ENCODE measurements at places on chromosomes 4 and X.

GRCh38 chrX:16635040-16635439 lies 14.9 kb upstream of the S100G start:
- no peak for DNase-seq

DNA sequence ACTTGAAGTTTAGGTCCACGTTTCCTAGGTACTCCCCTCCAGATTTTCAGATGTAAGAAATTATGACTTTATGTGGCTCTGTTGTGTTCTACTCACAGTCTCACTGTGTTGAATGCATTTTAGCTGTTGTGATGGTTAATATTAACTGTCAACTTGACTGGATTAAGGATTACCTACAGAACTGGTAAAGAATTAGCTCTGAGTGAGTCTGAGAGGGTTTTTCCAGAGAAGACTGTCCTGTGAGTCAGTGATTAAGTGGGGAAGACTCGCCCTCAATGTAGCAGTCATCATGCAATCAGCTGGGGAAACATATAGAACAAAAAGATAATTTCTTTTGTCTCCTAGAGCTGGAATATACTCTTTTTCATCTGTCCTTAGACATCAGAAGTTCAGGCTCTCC lies 493.4 kb downstream of the ACTRT1 start:
- DNase-seq, result no peak

- no peak for DNase-seq
Measured at GRCh38 chr4:102580463-102580842, 79.3 kb downstream of the NFKB1 start.

DNA sequence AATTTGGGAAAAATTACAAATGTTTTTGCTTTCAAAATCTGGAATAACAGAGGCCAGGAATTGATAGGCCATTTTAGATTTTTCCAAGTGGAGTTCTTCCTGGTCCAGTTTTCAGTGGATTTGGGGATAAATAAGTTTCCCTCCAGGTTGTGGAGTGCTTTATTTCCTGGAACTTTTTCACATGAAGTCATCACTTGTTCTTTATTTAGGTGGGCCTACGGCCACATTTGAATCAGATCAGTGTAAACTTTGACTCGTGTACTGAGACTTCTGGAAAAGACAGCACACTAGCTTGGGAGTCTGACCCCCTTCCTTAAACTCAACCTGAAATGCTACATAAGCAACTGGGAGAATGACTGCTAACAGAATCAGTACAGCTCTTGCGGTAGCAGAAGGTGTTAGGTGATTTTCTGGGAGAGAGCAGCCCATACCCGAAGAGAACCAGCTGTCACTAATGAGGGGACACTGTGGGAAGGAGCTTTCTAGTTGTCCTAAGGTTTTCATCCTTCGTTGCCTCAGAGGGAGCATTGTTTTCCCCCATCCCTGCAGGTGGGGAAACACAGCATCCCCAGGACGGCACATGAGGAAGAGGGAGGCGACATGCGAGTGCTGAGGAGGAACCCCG lies 235.2 kb upstream of the FAT1 start:
- no peak for DNase-seq

- no peak for DNase-seq
Measured at GRCh38 chr4:7313347-7313811, 121.0 kb downstream of the SORCS2 start.

DNA sequence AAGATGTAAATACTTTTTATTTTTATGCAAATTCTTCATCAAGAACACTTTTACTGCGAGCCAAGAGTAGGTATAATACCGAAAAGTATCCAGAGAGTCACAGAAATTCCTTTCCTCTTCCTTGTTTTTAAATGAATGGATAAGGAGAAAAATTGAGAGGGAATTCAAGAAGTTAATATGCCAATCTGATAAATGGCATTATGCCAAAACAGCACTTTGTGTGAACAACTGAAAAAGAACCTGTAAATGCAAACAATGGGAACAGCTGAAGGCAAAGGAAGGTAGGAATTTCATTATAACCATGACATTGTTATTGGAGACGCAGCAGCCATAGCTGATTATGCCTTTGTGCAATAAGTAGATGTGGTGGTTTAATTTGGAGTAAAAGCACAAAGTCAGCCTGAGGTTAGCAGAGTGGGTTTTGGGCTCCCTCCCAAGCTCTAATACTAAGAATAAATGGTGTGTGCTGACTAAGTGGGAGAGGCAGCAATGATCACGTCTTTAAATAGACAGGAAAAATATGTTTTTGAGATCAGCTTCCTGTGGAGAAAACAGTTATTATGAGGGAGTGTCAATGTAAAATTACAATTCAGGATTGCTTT lies 209.8 kb upstream of the NDST4 start:
- no peak for DNase-seq

GRCh38 chr4:182878633-182879495 lies 38.3 kb downstream of the DCTD start:
- no peak for DNase-seq

DNA sequence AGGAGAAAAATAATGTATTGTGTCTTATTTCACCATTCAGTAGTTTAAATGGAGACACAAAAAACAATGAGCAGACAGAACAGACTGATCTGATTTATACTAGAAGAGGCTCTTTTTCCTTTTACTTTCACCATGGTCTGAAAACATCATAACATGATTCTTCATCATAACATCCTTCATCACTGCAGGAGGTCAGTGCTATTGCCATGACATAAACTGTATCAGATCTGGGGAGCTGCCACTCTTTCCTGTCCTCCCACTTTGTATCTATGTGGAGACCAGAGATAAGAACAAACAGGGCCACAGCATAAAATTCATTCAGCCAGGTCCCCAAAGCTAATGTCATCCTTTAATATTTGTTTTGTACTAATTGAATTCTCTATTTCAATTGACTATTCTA lies 25.2 kb downstream of the SOD3 start:
- no peak for DNase-seq

GRCh38 chr4:118751629-118752323 lies 66.6 kb downstream of the METTL14 start:
- no peak for DNase-seq
